Panc1 (cell line): ENCODE measurements at places on chromosomes 3 and 15. TPM values are rescaled to one million over a fixed set of nuclear protein-coding genes. Genes with fewer than 3 reads are reported as not detected.

GRCh38 chr3:197598404-197598980, 42.7 kb upstream of the BDH1 start:
- no peak for DNase-seq

- no peak for DNase-seq
Measured at GRCh38 chr15:101192081-101192480, 59.8 kb downstream of the CHSY1 start.

GRCh38 chr3:130900959-130901358, 7.1 kb downstream of the ATP2C1 start:
- DNase-seq = no peak

GRCh38 chr3:43997316-43997715, 244.4 kb upstream of the TOPAZ1 start:
- no peak for DNase-seq

- DNase-seq = no peak
Measured at GRCh38 chr3:172846706-172847105, 96.2 kb downstream of the ECT2 start.

GRCh38 chr3:171443211-171443957, 16.8 kb downstream of the TNIK start:
- no peak for DNase-seq

- DNase-seq = no peak
Measured at GRCh38 chr3:46334741-46335478, 19.0 kb upstream of the CCR2 start.

DNA sequence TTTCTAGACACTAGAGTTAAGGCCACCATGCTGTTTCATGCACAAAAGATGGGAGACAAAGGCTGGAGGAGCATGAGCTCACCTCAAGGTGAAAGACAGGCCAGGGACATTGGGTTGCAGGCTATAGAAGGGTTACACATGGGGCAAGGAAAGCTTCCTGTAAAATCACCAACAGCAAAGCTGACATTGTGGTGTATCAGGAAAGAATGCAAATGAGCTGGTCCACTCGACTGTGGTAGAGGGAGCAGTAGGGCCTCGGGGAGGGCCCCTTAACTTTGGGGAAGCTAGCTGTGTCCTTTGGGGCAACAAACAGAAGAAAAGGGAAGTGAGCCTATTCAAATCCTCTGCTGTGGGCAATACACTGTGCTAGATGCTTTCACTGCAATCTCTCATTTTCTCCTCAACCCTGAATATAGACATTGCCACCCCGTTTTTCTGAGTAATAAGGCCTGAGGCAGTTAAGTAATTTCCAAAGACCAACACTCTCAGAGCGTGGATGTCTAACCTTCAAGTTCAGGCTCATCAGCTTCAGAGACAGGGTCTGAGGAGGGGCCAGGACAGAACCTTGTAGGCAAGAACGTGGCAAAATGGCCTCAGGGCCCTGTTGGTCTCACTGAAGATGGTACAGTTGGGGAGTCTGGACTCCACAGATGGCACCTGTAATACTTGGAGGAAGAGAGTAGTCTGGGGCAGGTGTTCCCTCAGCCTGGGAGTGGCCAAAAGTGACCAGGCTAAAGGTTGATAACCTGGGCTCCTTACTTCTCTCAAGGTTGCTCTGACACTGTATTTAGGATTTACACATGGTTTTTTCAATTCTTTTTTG, 24.1 kb downstream of the CX3CR1 start:
- no peak for DNase-seq

GRCh38 chr15:89948796-89949195, 36.0 kb upstream of the ARPIN start:
- DNase-seq = no peak

DNA sequence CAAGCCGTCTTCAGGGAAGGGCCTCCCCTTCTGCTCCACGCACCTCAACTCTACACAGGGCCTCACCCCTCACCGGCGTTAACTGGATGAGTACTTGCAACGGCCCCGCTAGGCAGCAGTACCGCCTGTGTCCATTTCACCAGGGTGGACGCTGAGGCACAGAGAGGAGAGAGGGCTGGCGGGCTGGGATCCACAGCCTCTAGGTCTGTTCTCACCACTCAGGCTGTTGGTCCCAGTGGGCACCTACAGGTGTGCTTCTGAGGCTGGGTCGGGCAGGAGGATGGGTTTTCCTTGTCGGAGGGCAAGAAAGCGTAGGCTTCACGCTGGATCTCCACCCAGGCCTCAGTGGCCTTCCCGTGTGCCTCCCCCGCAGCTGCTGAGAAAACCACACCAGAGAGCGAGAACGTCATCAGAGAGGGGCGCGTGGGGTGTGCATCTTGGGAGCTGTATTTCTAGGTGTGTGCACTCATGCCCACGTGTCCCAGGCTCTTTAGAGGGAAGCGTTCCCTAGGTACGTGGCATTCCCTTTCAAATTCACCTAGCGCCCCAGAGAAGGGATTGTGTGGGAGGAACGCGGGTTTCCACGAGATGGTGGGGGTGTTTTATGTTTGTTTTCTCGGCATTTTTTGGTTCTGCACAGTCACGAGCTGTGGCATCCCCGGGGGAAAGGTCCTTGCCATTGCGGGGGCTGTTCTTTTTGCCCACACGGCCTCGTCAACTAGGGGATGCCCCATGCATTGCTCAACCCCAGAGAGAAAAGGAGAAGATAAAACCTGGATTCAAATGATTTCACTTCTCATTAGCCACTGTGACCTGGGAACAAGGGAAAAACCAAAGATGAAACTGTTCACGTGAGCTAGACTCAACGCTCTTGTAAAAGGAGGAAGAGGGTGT, 67.7 kb downstream of the MGLL start:
- DNase-seq = no peak

DNA sequence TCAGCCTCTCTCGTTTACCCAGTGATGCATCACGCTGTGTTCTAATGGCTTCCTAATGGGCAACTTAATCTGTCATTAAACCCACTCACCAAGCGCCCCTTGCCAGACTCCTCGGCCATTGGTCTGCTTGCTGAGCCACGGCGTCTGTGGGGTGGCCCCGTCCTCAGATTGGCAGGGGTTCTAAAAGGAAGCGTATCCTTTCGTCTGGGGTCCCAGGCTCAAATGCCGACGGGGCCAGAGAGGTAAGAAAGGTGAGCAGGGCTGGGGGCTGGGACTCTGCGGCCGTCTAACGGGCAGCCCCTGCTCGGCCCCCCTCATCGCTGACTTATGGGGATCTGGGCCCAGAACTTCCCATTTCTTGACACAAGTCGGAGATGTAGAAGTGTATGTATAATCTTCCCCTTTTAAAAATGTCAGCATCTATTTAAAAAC, 315.1 kb upstream of the PROK2 start:
- no peak for DNase-seq

DNA sequence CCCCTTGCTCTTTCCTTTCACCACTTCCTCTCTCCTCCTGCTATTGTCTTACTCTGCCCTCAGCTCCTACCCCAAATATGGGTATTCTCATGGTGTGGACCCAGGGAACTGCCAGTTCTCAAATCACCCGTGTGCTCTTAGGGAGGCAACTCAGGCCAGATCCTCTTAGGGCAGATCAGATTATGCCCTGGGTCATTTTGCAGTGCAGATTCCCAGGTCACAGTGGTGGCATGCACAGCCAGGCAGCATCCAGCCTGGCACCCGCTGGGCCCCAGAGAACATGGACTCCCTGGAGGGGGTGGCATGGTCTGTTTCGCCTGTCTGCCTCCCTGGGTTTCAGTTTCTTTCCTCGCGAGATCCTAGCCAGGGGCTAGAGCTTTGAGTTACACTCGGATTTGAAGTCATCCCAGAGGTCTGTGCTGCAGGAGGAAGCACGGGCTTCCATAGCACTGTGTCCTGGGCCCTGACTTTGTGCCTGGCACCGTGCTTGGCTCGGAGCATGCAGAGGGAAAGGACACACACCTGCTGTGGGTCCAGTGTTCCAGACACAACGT, 96.1 kb downstream of the TOP2B start:
- DNase-seq = no peak

GRCh38 chr3:37477711-37478487, 303.5 kb upstream of the LRRFIP2 start:
- DNase-seq = no peak

DNA sequence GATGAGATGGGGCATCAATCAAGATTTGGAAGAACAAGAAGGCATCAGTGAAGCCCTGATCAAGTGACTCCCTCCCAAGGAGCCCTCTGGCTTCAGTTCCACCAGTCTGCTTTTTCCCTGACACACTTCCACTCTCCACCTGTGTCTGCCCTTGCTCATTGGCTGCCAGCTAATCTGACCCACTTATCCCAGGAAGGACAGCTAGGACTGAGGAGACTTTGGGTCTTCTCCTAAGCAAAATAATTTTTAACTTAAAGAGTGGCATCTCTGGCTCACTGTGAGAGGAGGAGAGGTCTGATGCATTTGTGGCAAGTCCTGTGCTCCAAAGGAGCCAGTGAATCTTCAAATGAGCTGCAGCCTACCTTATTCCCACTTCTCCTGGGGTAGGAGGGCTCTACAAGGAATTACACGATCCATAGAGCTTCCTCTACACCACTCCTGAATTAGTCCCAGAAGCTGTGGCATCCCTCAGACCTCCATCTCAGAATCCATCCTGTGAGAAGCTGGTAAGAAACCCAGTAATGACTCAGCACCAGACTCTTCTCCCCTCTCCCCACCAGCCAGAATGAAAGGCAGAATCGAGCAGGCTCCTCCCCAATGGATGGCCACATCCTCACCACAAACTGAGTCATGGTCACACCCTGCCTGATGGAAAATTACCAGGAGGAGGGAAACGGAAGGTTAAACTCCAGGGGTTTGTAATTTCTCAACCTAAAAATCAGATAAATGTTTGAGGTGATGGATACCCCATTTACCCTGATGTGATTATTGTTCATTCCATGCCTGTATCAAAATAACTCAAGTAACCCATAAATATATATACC, 6.3 kb upstream of the PKM start:
- peak; percentile 89 for DNase-seq

GRCh38 chr15:100926258-100926657, 7.1 kb downstream of the LRRK1 start:
- DNase-seq = no peak

DNA sequence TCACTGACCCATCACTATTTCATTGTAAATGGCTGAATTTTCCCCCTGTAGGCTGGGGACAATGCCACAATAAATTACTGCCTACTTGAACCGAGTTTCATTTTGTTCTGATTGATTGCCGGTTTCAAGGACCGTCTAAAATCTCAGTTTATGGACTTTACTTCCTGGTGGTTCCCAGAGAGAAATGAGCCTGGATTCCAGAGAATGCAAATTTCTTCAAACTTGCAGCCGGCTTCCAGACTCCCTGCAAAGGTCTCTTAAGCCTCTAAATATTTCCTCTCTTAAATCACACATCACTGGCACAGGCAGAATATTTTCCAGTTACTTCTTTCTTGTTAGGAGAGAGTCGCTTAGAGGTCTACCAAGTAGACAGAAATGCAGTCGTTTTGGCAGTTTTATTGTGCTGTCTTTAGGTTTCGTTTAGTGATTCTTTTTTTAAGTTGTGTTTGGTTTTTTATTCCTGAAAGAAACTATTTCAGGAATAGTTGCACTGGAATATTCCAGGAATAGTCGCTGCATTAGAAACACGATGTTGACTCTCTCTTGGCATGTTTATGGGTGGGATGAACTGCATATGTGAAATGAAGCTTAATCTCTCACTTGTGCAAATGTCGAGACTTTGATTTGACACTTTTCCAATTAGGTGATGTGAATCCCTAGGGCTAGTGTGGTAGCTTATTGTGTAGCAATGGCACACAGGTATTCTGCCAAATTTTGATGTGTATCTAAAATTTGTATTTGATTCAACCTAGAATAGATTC, 284.1 kb upstream of the NR2E3 start:
- DNase-seq = no peak

DNA sequence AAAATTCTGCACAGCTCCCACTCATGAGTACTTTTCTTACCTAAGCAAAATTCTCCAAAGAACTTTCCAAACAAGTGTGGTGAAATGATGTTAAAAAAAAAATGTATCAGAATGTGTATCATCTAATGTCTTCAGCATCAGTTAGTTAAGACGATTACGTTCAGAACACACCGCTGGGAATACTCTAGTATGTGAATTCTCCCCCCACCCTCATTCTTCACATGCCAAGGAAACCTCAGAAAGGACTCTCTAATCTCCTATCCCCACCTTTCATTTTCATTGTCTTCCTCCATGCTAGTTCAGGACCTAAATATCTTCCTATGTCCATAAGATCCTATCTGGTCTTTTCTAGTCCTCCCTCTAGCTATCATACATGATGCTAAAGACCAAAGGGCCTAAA, 457.4 kb downstream of the SHQ1 start:
- DNase-seq = no peak

DNA sequence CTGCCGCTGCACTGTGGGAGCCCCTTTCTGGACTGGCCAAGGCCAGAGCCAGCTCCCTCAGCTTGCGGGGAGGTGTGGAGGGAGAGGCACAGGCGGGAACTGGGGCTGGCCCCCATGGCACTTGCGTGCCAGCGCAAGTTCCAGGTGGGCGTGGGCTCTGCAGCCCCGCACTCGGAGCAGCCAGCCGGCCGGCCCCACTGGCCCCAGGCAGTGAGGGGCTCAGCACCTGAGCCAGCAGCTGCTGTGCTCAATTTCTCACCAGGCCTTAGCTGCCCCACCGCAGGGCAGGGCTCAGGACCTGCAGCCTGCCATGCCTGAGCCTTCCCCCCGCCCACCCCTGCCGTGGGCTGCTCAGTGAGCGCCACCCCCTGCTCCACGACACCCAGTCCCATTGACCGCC, 4.6 kb upstream of the GPR156 start:
- no peak for DNase-seq

- DNase-seq = no peak
Measured at GRCh38 chr3:43641306-43642114, 19.7 kb upstream of the ANO10 start.

- no peak for DNase-seq
Measured at GRCh38 chr15:51371266-51371665, 29.8 kb downstream of the GLDN start.

- no peak for DNase-seq
Measured at GRCh38 chr3:194139814-194140391, 4.0 kb downstream of the HES1 start.

DNA sequence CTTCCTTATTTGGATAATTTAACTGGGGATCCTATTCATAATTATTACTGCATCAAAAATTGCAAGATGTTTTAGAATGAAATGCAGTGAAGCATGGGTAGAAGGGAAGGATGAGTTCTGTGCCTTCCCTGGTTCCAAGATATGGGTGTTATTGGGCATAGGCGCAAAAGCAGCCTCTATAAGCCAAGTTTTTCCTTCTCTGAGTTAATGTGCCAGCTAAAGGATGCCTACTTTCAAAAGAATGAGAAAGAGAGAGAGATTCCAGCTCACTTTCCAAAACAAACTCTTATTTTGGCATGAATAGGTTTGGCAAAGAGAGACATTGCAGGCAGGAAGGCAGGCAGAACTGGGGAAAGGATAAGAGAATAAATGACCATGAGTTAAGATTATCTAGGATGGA, 270.2 kb downstream of the TAFA4 start:
- DNase-seq = no peak

GRCh38 chr15:59711451-59712243, 22.5 kb upstream of the BNIP2 start:
- no peak for DNase-seq

MASP1 gene
- total RNA-seq = not detected

CLRN1 gene
- total RNA-seq = not detected

DUOXA1 gene
- total RNA-seq = not detected

SKOR1 gene
- total RNA-seq = 0.21 TPM

ALS2CL gene
- total RNA-seq = 2.7 TPM

LMAN1L gene
- not detected for total RNA-seq

NR2C2 gene
- 30.6 TPM for total RNA-seq

CISH gene
- total RNA-seq = 0.57 TPM
